ENCODE measurements at places on chromosomes 5 and 9. TPM values are rescaled to one million over a fixed set of nuclear protein-coding genes. Genes with fewer than 3 reads are reported as not detected.
A peak's percentile ranks its signal among the peaks of the same experiment; 100 is the strongest.

CCDC183 gene
- total RNA-seq, result 2.0 TPM

BTNL3 gene
- not detected for total RNA-seq

GIN1 gene
- 7.0 TPM for total RNA-seq

PTGDS gene
- 2.9 TPM for total RNA-seq

ACER2 gene
- total RNA-seq, result 9.5 TPM

TNFSF15 gene
- total RNA-seq, result 0.09 TPM

- no peaks in the 10 kb centered on the region for H3K27me3 ChIP-seq
- no peak overlapping the region for H3K4me3 ChIP-seq
- H3K27ac ChIP-seq, result no peak overlapping the region
- no peak for DNase-seq
- H3K4me1 ChIP-seq, result peaks cover 10% of the 10 kb centered on the region
- H3K36me3 ChIP-seq, result peaks cover 3% of the 10 kb centered on the region
Observed at GRCh38 chr5:98827161-98827560, 53.7 kb downstream of the RGMB start.

GRCh38 chr9:116154976-116155697 is 1.5 kb downstream of the PAPPA start:
- DNase-seq, result peak; percentile 20
- peaks cover 86% of the 10 kb centered on the region for H3K27me3 ChIP-seq
- no peaks in the 10 kb centered on the region for H3K36me3 ChIP-seq
- no peak overlapping the region for H3K27ac ChIP-seq
- peak overlapping the region; percentile 67 for H3K4me3 ChIP-seq
- peaks cover 44% of the 10 kb centered on the region for H3K4me1 ChIP-seq

DNA sequence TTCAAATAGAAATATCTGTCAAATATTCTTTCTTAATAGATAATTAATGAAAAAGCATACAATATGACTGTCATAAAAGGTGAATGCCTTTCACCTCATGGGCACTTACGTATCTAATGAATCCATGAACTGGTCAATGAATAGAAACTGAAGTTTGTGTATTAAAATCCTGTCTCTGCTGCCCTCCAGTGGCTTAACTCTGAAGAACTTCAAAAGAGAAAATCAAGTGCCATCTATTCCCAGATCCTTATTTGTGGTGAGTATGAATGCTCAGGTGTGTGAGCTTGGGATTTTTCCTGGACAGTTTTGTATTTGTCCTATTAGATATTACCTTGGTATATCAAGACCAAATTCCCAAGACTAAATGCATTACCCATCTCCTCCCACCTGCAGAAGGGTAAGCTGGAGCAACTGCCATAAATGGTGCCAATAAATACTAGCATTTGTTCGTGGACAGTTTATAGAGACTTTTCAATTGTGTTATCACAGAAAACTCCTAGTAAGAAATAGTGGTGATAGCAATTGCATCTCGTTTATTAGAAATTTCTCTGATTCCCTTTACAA is 44.0 kb upstream of the SVEP1 start:
- no peak for DNase-seq
- peaks cover 10% of the 10 kb centered on the region for H3K4me1 ChIP-seq

DNA sequence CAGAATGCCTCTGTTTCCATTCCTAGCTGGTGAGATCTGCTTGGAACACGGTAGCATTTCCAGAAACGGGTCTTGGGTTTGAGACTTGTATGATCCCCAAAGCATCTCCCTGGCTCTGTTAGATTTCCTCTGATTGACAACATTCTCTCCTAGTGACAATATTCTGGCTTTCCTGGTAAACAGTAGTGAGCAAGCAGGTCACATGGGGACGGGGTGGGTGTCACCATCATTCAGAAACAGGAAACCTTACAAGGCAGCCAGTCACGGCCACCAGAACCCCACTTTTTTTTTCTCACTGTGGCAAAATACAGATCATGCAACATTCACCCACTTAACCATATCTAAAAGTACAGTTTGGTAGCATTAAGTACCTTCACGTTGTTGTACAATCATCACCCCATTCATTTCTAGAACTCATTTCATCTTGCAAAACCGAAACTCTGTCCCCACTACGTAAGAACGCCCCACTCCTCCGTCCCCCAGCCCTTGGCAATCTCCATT is 90.1 kb upstream of the LMX1B start:
- no peaks in the 10 kb centered on the region for H3K27me3 ChIP-seq
- no peaks in the 10 kb centered on the region for H3K36me3 ChIP-seq
- DNase-seq, result no peak
- H3K4me3 ChIP-seq, result no peak overlapping the region
- H3K27ac ChIP-seq, result no peak overlapping the region

DNA sequence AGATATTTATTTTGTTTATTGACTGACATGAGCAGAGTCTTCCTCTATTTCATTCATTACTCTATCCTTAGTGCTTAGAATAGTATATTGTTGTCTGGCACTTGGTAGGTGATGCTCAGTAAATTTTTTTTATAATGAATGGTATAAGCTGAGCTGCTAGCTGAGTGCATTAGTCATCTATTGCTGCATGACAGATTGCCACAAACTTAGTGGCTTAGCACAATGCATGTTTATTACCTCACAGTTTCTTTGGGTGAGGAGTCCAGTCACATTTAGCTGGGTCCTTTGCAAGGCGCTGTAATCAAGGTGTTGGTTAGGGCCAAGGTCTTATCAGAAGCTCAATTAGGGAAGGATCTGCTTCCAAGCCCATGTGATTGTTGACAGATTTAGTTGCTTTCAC is 23.1 kb downstream of the SMAD5 start:
- peaks cover 41% of the 10 kb centered on the region for H3K36me3 ChIP-seq
- DNase-seq, result no peak
- H3K27me3 ChIP-seq, result no peaks in the 10 kb centered on the region
- no peak overlapping the region for H3K27ac ChIP-seq
- no peak overlapping the region for H3K4me3 ChIP-seq
- H3K4me1 ChIP-seq, result no peaks in the 10 kb centered on the region

DNA sequence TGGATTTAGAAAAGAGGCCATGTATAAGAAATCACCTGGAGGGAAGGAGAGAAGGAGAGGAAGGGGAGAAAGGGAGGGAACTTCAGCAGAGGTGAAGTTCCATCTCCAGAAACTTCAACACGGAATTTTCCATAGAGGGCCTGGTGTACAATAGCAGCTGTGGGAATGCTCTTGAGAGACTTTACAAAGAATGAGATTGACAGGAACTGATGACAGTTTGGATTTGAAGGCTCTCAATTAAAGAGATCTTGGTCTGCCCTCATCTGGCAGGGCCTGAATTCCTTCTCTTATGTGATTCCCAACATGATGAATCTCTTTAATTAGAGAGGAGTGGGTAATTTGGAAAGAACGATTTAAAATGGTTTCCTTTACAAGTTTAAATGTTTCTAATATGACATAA is 143.5 kb downstream of the MLLT3 start:
- H3K27ac ChIP-seq, result no peak overlapping the region
- H3K4me1 ChIP-seq, result peaks cover 47% of the 10 kb centered on the region
- H3K27me3 ChIP-seq, result no peaks in the 10 kb centered on the region
- no peak overlapping the region for H3K4me3 ChIP-seq
- no peak for DNase-seq
- H3K36me3 ChIP-seq, result no peaks in the 10 kb centered on the region

- no peak overlapping the region for H3K4me3 ChIP-seq
- no peaks in the 10 kb centered on the region for H3K4me1 ChIP-seq
- H3K27ac ChIP-seq, result no peak overlapping the region
- no peaks in the 10 kb centered on the region for H3K27me3 ChIP-seq
Observed at GRCh38 chr9:134897584-134898170, 17.1 kb downstream of the FCN2 start.

GRCh38 chr5:7881091-7881490 is 12.1 kb downstream of the MTRR start:
- H3K36me3 ChIP-seq, result peaks cover 67% of the 10 kb centered on the region
- H3K27ac ChIP-seq, result no peak overlapping the region
- no peaks in the 10 kb centered on the region for H3K4me1 ChIP-seq
- no peak overlapping the region for H3K4me3 ChIP-seq

- H3K27me3 ChIP-seq, result no peaks in the 10 kb centered on the region
- H3K4me3 ChIP-seq, result no peak overlapping the region
- DNase-seq, result no peak
- no peak overlapping the region for H3K27ac ChIP-seq
Observed at GRCh38 chr5:132134384-132134783, 60.8 kb downstream of the CSF2 start.

GRCh38 chr5:178201927-178202235 is 2.5 kb upstream of the HNRNPAB start:
- H3K4me3 ChIP-seq, result no peak overlapping the region
- peaks cover 19% of the 10 kb centered on the region for H3K36me3 ChIP-seq
- peaks cover 20% of the 10 kb centered on the region for H3K27me3 ChIP-seq
- no peak overlapping the region for H3K27ac ChIP-seq

DNA sequence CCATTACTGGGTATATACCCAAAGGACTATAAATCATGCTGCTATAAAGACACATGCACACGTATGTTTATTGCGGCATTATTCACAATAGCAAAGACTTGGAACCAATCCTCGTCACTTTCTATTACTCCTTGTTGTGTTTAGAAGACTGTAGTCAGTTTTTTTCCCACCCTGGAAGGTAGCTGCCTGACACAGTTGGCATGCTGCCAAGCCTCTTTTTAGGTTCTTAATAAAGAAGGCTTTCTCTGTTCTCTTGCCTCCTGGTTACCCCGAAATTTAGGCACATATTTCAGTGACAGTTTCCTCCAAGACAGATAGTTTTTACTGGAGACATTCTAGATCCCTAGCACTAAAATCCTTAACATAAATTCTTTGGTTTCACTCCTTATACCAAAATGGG is 205.4 kb upstream of the PCSK5 start:
- no peak for DNase-seq
- H3K4me3 ChIP-seq, result no peak overlapping the region

DNA sequence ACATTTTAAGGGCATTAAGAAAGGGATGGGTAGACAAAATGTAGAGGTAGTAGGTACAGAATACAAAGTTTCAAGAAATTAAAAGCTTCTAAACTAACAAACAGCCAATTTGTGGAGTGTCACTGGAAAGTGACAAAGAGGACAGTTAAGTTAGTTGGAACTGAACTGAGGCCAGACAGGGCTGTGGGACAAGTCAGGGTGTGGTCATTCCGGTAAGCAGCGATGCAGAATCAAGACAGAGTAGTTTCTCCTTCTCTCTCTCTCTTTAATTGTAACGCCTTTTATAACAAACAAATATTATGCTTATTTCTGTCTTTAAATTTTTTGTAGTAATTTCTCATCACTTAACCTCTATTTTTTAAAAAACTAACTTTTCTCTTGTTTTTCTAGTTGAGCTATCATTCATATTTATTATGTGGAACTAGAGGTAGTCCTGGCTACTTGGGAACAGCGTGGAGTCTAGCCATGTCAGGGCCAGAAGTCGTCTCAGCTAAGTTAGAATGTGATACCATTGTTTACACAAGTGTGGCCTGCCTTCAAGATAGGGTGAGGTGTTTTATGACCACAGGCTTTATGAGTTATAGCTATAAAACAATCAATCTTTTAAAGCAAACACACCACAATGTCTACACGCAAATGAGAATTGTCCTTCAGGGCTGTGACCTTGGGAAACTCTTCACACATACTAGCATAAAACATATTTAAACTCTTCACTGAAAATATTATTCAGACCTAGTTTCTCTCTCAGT is 115.3 kb upstream of the CDKN2B start:
- H3K4me3 ChIP-seq, result no peak overlapping the region
- no peaks in the 10 kb centered on the region for H3K36me3 ChIP-seq
- no peaks in the 10 kb centered on the region for H3K27me3 ChIP-seq
- peaks cover 9% of the 10 kb centered on the region for H3K4me1 ChIP-seq
- H3K27ac ChIP-seq, result no peak overlapping the region
- no peak for DNase-seq

DNA sequence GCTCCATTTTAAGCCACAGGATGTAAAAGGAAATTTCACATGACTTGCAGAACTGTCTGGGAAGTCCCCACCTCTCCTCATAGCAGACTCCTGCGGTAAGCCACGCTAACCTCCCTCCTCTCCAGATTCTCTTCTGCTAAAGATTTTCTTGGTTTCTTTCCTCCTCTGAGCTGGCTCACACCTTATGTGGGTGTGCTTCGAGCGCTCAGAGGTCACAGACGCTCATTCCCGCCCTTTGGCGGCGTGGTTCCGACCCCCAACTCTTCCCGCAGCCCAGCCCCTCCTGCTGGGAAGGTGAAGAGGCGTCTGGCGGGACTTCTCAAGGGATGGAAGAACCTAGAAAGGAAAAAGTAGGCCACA is 32.9 kb upstream of the CDK20 start:
- DNase-seq, result peak; percentile 13
- H3K27ac ChIP-seq, result no peak overlapping the region
- no peak overlapping the region for H3K4me3 ChIP-seq
- peaks cover 5% of the 10 kb centered on the region for H3K27me3 ChIP-seq

GRCh38 chr9:6715755-6716643 is 41.8 kb upstream of the KDM4C start:
- H3K36me3 ChIP-seq, result no peaks in the 10 kb centered on the region
- H3K27me3 ChIP-seq, result no peaks in the 10 kb centered on the region
- DNase-seq, result peak; percentile 74
- peaks cover 13% of the 10 kb centered on the region for H3K4me1 ChIP-seq
- H3K4me3 ChIP-seq, result peak overlapping the region; percentile 62
- H3K27ac ChIP-seq, result no peak overlapping the region

DNA sequence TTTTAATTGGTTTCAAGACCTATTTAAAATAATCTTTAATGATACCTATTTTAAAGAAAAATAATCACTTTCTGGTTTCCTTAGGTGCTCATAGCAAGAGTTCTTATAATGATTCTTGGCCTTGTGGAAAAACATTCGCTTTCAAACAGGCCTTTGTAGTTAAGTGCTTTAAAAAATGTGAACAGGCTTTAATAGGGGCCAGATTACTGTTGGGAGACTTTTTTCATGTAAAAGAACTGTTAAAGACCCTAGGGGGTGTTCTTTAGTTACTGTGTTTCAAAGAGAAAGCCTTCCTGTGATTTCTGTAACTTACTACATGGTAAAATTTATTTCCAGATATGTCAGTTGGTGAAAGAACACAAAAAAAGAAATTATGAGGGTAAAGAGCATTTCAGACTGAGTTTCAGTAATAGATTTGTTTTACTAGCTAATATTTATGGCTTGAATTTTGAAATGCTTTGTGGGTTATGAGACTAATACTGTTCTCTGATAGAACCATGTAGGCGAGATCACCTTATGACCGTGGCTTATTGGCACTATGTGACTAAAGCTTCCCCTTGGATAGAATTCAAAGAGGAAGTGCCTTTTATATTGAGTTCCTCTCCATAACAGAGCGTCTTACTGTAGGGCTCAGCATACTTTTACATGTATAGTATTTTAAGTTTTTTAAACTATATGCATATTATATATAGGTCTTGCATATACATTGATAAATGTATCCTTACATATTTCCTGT is 70.7 kb downstream of the CSNK1G3 start:
- no peak overlapping the region for H3K27ac ChIP-seq
- no peaks in the 10 kb centered on the region for H3K27me3 ChIP-seq
- DNase-seq, result no peak
- peaks cover 36% of the 10 kb centered on the region for H3K4me1 ChIP-seq
- H3K4me3 ChIP-seq, result peak overlapping the region; percentile 39

- peaks cover 14% of the 10 kb centered on the region for H3K27me3 ChIP-seq
- peaks cover 37% of the 10 kb centered on the region for H3K36me3 ChIP-seq
- DNase-seq, result no peak
- H3K4me1 ChIP-seq, result no peaks in the 10 kb centered on the region
Observed at GRCh38 chr9:120807607-120808379, 14.6 kb upstream of the FBXW2 start.

GRCh38 chr5:58072300-58072965 is 387.5 kb downstream of the PLK2 start:
- no peak overlapping the region for H3K4me3 ChIP-seq
- no peaks in the 10 kb centered on the region for H3K27me3 ChIP-seq
- no peak overlapping the region for H3K27ac ChIP-seq
- peaks cover 26% of the 10 kb centered on the region for H3K4me1 ChIP-seq

Data from WTC11 (cell line).